ENCODE measurements at places on chromosomes 6 and 20.

GRCh38 chr6:139588076-139588639 is 213.7 kb upstream of the CITED2 start:
- DNase-seq: no peak

DNA sequence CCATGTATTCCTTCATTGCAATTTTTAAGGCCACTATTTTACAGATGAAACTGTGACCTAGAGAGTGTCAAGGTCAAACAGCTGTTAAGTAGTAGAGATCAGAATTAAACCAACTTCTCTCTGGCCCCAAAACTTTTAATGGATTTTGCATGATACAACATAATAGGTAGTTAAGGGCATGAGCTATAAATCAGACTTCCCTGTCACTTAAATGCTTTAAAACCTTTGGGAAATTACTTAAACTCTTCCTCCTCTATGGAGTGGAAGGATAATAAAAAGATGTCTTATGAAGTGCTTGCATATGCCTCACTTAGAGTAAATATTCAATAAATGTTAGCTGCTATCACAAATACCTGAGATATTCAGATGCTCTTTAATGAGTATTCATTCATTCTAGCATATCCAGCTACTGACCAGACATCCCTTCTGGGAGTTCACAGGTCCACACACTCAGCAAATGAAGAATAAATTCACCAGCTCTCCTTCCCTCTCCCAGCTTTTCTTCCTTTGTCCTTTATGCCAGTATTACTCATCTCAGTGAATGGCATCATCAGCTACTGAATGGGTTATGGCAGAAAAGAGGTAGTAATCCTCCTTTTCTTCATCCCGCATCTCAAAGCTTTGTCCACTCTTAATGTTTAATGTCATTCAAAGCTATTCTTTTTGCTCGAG is 36.2 kb downstream of the EYA4 start:
- no peak for DNase-seq

GRCh38 chr6:113921299-113921904 is 49.5 kb downstream of the HDAC2 start:
- DNase-seq: no peak

GRCh38 chr20:62356589-62357186 is 10.4 kb downstream of the LAMA5 start:
- no peak for DNase-seq

DNA sequence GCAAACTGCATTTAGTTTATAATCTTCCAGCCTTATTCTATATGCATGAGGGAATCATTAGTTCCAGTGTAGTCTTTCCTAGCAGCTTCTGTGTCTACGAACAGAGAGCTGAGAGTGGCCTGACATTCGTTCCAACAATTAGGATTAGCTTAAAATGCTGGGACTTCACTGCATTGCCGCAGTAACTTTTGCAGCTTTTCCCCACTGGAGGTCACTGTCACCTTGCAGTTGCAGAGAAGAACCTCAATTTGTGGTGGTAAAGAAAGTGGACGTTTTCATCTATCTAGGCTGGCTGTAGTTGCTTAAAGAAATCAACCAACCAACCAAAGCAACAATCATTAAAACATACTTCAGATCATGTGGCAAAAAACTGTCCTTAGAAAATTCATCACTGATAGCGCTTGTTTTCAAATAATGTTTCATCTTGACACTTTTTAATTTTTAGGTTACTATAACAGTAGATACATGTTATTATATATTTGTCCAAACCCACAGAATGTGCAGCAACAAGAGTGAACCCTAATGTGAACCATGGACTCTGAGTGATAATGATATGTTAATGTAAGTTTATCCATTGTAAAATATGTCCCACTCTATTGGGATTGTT is 12.2 kb downstream of the MYLK4 start:
- DNase-seq: peak; percentile 21

- DNase-seq: no peak
Measured at GRCh38 chr6:15534974-15535373, 127.9 kb downstream of the DTNBP1 start.

DNA sequence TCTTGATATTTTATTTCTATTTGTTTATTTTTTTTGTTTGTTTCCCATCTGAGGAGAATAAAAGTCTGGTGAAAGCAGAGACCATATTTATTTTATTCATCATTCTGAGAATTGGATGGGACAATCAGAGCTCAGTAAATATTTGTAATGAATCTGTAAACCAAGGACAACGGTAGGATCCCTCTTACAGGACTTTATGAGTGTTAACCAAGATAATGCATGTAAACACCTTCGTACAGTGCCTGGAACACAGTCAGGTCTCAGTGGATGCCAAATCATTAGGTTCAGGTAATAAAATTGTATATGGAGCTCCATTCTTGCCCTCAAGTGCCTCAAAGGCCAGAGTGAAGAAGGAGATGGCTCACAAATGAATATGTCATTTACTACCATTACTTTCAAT is 288.7 kb downstream of the PAX1 start:
- no peak for DNase-seq

GRCh38 chr6:167119670-167120582 is 3.0 kb upstream of the CCR6 start:
- no peak for DNase-seq

DNA sequence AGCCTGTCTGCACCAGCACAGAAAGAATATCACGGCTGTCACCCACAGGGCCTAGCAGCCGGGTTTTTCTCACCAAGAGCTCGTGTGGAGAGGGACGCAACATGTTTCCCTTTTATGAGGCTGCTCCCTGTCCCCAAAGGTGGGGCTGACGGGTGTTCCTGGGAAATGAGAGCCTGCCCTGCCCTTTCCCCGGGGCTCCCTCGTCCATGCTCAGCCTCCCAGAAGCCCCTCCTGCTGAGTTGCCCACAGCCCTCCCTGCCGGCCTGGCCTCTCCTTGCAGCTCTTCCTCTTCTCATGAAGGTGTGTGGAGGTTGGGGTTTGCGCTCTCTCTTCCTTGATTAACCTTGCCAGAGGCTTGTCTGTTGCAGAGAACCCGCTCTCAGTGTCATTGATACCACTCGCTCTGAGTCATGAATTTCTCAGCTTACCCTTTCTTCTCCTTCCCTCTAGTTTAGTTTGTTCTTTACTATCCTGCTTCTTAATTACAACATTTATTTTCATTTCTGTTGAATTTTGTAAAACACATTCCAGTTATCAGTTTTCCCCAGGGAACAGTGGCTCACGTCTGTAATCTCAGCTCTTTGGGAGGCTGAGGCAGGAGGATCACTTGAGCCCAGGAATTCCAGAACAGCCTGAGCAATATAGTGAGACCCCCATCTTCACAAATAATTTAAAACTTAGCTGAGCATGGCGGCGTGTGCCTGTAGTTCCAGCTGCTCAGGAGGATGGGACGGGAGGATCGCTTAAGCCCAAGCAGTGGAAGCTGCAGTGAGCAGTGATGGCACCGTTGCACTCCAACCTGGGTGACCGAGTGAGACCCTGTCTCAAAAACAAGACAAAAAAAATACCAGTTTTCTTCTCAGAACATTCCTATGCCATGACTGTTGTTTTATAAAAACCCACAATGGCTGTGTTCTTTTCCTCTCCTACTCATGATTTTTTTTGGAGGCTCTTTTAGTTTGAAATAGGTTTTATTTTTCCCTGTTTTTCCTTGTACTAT is 103.8 kb downstream of the TMEM242 start:
- DNase-seq: no peak

Data from stimulated activated naive B cell treated with anti-CD40 and anti-IgM and Interleukin-4, amounts not matched to agents 10 μg/mL and 1 μg/mL and 100 μg/mL, for 72 hours (primary cell).